ENCODE measurements at places on chromosomes 13 and 19.

GRCh38 chr19:38792250-38793111 lies 3.5 kb downstream of the LGALS7B start:
- DNase-seq = peak; percentile 17

DNA sequence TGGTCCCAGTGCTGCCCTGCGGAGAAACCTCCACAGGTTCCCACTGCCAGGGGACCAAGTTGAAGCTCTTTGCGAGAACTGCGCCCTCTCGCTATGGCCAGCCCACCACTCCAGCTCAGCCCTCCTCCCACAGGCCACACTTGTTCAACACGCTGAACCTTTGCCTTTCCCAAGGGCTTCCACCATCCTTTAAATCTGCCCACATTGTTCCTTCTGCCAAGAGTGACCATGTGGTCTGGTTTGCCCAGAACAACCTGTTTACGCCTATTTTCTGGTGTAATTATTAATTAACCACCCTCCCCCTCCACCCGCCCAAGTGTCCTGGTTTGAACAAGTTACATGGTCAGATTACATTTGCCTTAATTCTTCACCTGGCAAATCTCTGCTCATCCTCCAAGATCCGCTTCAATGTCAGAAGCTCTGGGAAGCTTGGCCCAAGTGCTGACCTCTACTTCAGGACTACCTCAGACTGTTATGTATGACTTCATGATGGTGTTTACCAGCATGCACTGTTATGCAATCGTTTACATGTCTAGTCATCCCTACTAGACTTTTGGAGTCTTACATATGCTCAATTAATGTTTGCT lies 12.0 kb upstream of the USP12 start:
- DNase-seq = no peak

DNA sequence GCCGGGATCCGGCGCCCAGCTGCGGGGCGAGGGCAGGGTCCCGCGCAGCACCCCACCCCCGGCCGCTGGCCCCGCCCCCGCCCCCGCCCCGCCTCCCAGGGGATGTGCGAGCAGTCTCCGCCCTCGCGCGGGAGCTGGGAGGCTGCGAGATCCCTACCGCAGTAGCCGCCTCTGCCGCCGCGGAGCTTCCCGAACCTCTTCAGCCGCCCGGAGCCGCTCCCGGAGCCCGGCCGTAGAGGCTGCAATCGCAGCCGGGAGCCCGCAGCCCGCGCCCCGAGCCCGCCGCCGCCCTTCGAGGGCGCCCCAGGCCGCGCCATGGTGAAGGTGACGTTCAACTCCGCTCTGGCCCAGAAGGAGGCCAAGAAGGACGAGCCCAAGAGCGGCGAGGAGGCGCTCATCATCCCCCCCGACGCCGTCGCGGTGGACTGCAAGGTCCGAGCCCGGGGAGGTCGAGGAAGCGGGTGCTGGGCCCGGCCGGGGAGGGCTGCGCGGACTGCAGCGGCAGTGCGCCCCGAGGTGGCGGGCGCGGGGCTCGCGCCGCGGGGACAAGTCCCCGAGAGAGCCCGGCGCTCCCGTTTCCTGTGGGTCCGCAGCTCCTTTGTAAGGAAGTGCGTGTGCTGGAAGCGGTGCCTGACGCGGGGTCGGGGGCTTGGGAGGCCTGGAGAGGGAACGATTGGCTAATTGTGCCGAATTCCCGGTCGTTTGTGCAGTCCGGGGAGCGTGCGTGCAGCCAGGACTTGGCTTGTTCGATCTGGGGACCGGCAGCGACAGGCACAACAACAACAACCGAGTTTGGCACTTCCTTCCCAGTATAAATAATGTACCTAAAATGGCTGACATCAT lies at the start of gene ITM2B:
Gene ITM2B (plus strand): TSS at position 161 of the 843 bp plus-strand sequence. CDS start 155 bp downstream, at position 316.
- DNase-seq = peak; percentile 71

DNA sequence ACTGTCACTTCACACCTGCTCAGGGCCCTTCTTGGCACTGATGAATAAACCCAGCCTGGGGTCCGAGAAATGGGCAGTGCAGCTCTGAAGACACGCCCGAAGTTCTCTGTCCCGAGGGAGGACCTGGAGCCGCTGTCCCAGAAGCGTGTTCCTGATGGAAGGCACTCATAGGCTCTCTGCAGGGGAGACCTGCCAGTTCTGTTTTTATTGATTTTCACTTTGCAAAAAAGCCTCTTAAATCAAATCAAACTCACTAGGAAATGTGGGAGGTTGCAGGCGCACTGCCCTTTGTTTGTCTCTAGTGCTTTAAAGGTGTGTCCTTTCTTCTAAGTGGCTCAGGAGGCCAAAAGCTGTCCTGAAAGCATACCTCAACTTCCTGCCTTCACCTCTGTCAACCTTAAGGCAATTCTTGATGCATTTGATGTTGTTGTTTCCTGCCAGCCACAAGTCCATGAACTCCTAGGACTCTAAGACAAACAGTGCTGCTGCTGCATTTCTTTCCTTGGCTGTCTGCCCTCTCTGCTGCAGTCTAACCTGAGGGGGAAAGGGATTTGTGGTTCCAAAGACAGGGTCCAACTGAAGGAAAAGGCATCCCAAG lies 663.2 kb downstream of the UQCRFS1 start:
- no peak for DNase-seq
